ENCODE measurements at places on chromosomes 3 and 15. TPM values are rescaled to one million over a fixed set of nuclear protein-coding genes. Genes with fewer than 3 reads are reported as not detected.

DNA sequence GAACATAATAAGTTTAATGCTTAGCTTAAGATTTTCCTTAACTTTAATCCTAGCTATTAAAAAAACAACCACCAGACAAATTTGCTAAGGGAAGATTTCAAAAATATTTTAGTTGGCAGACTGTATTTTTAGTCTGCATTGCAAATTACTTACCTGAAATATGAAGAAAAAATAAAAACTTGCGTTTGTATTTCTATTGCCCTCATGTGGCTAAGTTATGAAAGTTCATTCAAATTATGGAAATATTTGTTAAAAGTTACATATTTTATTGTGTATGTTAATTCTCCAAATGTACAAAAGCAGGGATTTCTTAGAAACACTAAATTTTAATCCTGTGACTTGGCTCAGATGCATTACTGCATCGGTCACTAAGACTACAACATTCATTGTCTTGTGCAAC lies 15.0 kb downstream of the GTF2A2 start:
- no peak for DNase-seq

The FXR1 gene
- total RNA-seq: 62.0 TPM

The GOLGA8M gene
- not detected for total RNA-seq

- DNase-seq: no peak
These were observed 46.8 kb upstream of the LPP start for GRCh38 chr3:188106887-188107830.

DNA sequence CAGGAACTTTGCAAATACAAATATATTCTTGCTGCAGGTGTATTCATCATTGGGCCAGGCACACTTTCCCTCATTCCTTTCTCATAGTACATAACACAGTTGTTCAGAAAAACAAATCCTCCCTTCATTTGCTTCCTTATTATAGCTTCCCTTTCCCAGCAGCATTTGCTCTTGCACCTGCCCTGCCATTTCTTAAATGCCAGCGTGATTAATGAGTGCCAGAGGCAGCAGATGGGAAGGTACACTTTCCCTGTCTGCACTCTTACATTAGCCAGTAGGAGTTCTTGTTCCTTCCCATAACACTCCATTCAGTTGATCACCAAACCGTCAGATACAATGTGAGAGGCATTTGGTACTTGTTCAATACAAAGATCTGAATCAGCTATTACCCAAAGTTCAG lies 128.5 kb upstream of the GAP43 start:
- no peak for DNase-seq

The NEDD4 gene
- 55.3 TPM for total RNA-seq

DNA sequence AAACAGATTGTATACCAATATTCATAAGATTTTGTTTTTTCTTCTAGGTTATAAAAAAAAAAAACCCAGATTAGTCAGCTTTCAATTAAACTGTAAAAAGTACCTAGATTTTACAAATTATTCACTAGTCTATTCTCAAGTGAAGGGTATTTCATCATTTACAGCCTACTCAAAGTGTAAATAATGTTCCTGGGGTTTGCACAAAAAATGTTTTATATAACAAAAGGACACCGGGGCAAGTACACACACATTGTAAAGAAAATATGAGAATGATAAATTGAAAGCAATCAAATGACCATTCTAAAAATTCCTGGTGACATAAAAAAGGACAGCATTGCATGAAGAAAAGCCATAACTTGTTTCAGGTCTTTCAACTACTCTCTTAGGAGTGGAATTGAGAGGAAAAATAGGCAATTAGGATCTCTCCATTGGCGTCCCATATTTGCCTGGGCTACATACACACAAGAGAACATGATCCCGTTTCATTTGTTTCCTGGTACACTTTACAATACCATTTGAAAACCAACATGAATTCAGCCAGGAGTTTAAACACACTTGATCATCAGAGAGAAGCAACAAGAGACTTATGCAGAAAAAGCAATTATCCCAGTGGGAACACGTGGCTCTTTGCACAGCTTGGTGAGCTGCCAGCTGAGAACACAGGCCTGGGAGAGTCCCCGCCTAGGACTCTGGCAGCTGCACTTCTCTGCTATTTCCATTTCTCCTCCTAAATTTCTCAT lies 1039.2 kb downstream of the ROBO1 start:
- peak; percentile 72 for DNase-seq

- no peak for DNase-seq
These were observed 9.6 kb downstream of the CELSR3 start for GRCh38 chr3:48652923-48653715.

- DNase-seq: no peak
These were observed 53.1 kb downstream of the FAM81A start for GRCh38 chr15:59491062-59491461.

DNA sequence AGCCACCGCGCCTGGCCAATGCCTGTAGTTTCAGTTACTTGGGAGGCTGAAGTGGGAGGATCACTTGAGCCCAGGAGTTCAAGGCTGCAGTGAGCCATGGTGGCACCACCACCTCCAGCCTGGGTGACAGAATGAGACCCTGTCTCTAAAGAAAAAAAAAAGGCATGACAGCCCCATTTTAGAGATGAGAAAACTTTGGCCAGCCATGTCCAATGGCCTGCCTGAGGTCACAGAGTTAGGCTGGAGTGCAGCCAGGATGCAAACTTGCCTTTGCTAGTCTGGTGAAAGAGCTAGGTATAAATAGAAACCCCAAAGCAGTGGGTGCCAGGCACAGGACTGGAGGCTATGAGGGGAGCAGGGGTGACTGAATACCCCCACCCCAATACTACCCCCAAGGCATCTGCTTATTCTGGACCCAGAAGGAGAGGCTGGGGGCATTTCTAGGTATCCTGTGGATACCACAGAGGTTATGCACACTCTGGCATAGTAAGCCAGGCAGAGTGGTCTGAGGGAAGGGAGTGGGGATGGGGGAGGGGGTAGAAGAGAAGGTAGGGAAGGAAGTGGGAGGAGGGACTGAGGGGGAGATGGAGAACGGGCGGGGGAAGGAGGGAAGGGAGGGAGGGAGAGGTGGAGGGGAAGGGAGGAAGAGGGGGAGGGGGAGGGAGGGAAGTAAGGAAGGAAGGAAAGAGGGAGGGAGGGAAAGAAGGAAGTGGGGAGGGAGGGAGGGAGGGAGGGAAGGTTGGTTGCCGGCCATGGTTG lies 16.2 kb upstream of the C15orf39 start:
- DNase-seq: no peak

GRCh38 chr3:180116658-180117057 lies 79.9 kb upstream of the PEX5L start:
- DNase-seq: no peak

The RETNLB gene
- total RNA-seq: not detected

The TF gene
- 16.5 TPM for total RNA-seq

The CLDN16 gene
- 2.5 TPM for total RNA-seq

GRCh38 chr3:197486861-197487260 lies 68.9 kb downstream of the BDH1 start:
- DNase-seq: no peak

DNA sequence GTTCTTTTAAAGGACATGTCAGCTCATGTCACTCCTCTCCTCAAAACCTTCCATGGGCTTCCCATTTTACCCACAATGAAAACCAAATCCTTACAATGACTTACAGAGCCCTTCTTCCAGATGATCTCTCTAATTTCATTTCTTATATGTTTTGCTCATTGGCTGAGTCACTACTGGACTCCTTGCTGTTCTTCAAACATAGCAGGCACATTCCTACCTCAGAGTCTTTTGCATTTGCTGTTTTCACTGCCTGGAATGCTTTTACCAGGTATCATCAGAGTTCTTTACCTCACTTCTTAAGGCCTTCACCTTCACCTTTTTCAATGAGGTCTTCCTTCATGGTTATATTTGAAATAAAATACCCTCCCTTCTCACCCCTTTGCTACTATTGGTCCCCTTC lies 57.3 kb downstream of the NECTIN3 start:
- DNase-seq: no peak

- no peak for DNase-seq
These were observed 989 bp downstream of the GNB4 start for GRCh38 chr3:179450261-179450701.

- DNase-seq: no peak
These were observed 9.0 kb downstream of the GOLIM4 start for GRCh38 chr3:168086541-168087260.

The ATP13A5 gene
- total RNA-seq: 1.1 TPM

DNA sequence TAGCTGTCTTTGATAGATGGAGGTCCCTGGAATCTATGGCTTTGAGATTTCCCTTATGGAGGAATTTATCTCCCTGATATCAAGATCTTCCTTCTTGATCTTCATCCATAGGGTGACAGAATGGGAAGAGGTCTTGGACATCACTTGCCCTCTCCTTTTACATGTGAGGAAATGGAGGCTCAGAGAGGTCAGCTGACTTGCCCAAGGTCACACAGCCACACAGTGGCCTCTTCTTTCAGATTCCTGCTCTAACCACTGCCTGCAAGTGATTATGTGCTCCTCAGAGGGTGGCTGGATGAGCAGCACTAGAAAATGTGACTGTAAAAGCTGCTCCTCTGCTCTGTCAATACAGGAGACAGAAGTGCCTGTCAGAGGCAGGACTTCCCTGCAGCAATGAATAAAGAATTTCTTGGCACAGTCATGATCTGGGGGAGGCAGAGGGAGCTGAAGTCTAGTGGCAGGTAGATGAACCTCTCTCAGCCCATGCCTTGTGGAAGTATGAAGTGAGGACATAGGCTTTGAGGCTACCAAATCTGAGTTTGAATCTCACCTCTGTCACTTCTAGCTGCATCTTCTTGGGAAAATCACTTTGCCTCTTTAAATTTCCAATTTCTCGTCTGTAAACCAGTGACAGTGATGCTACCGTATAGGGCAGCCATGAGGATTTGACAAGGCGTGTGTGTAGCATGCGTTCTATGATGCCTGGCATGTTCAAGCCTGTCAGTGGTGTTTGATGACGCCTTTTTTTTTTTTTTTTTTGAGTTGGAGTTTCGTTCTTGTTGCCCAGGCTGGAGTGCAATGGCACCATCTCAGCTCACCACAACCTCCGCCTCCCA lies 12.0 kb downstream of the SSUH2 start:
- DNase-seq: no peak

DNA sequence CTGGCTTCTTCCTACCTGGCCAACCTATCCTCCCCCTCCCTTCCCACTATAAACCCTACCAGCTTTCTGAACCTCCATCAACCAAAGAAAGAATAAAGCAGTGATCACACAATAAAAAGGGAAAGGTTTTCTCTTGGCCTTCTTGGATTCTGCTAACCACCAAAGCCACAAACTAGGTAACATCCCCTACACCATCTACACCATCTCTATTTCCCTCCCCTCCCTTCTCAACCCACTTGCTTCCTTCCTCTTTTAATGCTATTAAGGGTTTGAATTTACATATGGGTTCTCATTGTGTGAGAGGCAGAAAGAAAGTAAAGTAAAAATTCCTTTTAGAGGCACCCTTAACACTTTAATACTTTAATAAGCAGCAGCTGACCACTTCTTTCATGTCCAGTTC lies 25.8 kb upstream of the RSL24D1 start:
- DNase-seq: no peak

The MYL3 gene
- 1.4 TPM for total RNA-seq

The TMEM207 gene
- total RNA-seq: not detected

The CLN6 gene
- total RNA-seq: 38.1 TPM

GRCh38 chr3:10557781-10558373 lies 52.5 kb upstream of the ATP2B2 start:
- peak; percentile 57 for DNase-seq

- no peak for DNase-seq
These were observed 7.3 kb downstream of the GMNC start for GRCh38 chr3:190855151-190855550.

The RASL12 gene
- total RNA-seq: 7.2 TPM

GRCh38 chr15:29135702-29136646 lies 133.6 kb downstream of the NSMCE3 start:
- DNase-seq: peak; percentile 49

The THSD4 gene
- 25.3 TPM for total RNA-seq

The DNAJA4 gene
- total RNA-seq: 42.8 TPM

DNA sequence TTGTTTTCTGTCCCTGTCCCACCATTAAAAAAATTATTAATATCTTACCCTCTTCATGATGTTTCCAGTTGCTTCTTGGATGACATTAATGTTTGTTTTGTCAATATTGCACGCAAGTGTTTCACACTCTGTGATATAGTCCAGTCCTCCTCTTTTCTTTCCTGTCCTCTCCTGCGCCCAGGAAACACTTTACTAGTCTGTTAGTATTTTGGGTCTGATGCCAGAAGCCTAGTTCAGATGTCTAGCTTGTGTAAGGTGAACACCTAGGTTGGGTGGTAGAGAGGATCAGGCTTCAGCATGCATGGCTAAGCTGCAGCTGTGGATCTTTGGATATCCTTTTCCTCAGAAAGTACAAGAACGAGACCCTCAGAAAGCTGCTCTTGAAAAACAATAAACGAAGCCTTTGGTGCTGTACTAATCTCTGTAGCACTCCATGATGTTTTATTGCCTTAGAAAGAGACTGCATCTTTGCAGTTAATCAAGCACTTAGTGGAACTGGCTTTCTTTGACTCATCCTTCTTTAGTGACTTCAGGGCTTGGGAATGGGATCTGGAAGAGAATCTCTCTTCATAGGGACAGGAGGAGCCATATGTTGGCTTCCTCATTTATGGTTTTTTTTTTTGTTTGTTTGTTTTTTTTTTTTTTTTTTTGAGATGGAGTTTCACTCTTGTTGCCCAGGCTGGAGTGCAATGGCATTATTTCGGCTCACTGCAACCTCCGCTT lies 253.4 kb downstream of the LPP start:
- no peak for DNase-seq

GRCh38 chr3:11642431-11643191 lies 1.1 kb downstream of the VGLL4 start:
- peak; percentile 85 for DNase-seq

DNA sequence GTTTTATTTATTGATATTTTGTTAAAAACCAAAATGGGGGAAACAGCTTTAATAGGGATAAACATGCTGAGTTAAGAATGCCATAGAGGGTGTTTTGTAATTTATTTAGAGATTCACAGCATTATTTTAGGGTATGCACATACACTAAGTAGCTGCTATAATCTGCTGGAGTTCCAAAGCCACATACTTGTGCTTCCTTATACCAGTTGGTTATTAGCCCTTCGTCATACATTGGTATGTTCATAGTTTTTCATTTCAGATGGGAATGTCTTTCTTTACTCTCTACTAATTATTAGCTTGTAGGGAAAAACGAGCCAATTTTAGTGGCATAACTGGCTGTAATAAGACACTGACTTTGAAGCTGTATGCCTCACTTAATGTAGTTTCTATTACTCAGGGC lies 74.9 kb downstream of the PFN2 start:
- DNase-seq: no peak

DNA sequence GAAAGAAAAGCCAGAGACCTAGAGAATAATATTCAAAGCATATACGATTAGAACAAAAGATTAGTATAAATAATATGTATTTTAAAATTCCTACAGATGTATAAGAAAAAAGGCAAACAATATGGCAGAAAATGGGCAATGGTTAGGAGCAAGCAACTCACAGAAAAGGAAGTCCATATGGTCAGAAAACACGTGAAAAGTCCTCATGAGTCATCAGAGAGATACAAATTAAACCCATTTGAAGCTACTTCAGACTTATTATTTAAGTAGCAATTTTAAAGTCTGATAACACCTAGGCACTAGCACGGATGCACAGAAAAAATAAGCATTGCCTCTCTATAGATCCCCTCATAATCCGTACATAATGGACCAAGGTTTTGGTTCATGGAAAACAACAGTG lies 25.6 kb downstream of the SLC7A14 start:
- no peak for DNase-seq

GRCh38 chr3:37030588-37030987 lies 37.3 kb downstream of the MLH1 start:
- DNase-seq: no peak

- DNase-seq: no peak
These were observed 68.8 kb downstream of the APBA2 start for GRCh38 chr15:28954466-28955159.

The SEMA5B gene
- total RNA-seq: not detected

- no peak for DNase-seq
These were observed 4.9 kb upstream of the C3orf49 start for GRCh38 chr3:63814237-63814636.

The ITIH1 gene
- total RNA-seq: 1.5 TPM

The SPINT1 gene
- total RNA-seq: 351 TPM
